ENCODE measurements at places on chromosomes 13 and 19. TPM values are rescaled to one million over a fixed set of nuclear protein-coding genes. Genes with fewer than 3 reads are reported as not detected.
A peak's percentile ranks its signal among the peaks of the same experiment; 100 is the strongest.

Gene LCP1
- total RNA-seq: 14.1 TPM

Gene APOE
- 24.1 TPM for total RNA-seq

Gene MCEMP1
- 0.60 TPM for total RNA-seq

Gene CEACAM5
- total RNA-seq: 0.19 TPM

- no peaks in the 10 kb centered on the region for H3K4me1 ChIP-seq
- DNase-seq: no peak
Measured at GRCh38 chr13:21615427-21615826, 11.5 kb upstream of the MICU2 start.

- H3K27ac ChIP-seq: no peak overlapping the region
- H3K4me3 ChIP-seq: no peak overlapping the region
- no peak for DNase-seq
- H3K27me3 ChIP-seq: peaks cover 13% of the 10 kb centered on the region
Measured at GRCh38 chr19:28631961-28632360, 581.0 kb downstream of the UQCRFS1 start.

DNA sequence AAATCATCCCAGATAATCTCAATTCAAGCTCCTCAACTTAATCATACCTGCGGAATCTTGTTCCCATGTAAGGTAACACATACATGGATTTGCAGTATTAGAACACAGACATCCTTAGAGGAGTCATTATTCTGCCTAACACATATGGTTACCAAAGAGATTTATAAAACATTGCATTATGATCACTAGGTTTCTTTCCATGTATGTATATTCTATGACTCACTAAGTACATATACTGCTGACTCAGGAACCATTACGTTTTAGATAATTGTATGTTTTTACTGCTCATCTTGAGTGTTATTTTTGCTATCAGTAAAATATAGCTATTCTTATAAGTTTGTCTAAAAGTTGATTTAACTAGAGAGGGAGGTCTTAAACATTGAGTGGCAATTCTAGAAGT, 182.9 kb downstream of the SLITRK6 start:
- no peak overlapping the region for H3K4me3 ChIP-seq
- no peaks in the 10 kb centered on the region for H3K27me3 ChIP-seq
- H3K27ac ChIP-seq: no peak overlapping the region
- H3K4me1 ChIP-seq: no peaks in the 10 kb centered on the region
- no peak for DNase-seq

GRCh38 chr13:52842441-52842840, 6.0 kb downstream of the PCDH8 start:
- no peak overlapping the region for H3K27ac ChIP-seq
- H3K4me3 ChIP-seq: no peak overlapping the region
- no peaks in the 10 kb centered on the region for H3K36me3 ChIP-seq
- peaks cover 99% of the 10 kb centered on the region for H3K27me3 ChIP-seq
- H3K4me1 ChIP-seq: peaks cover 21% of the 10 kb centered on the region

DNA sequence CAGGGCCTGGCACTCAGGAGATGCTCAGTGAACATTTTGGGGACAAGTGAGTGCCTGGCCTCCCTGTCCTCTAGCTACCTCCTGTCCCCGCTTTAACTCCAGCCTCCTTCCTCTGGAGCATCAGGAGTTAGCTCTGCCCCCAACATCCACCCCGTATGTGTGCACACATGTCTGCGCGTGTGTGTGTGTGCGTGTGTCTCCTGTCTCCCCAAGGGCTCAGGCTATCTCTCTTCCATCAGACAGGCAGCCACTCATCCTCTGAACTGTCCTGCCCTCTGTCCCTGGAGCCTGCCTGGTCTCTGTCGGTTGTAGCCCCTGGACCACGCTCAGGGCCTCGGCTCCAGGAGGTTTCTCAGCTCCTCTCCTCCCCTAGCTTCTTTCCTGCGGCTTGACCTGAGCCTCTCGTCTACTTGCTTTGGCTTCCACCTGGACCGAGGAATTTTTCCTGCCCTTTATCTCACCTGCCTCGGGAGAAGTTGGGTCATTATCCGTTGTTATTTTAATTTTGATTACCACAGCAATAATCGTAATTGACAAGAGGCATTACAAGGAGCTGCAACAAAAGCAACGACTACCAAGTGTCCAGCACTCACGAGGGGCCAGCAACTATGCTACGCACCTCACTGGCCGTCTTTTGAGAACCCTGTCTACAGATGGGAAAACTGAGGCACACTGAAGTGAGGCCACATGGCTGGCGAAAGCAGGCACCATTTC, 32.0 kb upstream of the ASF1B start:
- H3K4me1 ChIP-seq: peaks cover 22% of the 10 kb centered on the region
- no peak for DNase-seq
- no peaks in the 10 kb centered on the region for H3K27me3 ChIP-seq
- peak overlapping the region; percentile 67 for H3K27ac ChIP-seq
- peak overlapping the region; percentile 41 for H3K4me3 ChIP-seq
- peaks cover 36% of the 10 kb centered on the region for H3K36me3 ChIP-seq

DNA sequence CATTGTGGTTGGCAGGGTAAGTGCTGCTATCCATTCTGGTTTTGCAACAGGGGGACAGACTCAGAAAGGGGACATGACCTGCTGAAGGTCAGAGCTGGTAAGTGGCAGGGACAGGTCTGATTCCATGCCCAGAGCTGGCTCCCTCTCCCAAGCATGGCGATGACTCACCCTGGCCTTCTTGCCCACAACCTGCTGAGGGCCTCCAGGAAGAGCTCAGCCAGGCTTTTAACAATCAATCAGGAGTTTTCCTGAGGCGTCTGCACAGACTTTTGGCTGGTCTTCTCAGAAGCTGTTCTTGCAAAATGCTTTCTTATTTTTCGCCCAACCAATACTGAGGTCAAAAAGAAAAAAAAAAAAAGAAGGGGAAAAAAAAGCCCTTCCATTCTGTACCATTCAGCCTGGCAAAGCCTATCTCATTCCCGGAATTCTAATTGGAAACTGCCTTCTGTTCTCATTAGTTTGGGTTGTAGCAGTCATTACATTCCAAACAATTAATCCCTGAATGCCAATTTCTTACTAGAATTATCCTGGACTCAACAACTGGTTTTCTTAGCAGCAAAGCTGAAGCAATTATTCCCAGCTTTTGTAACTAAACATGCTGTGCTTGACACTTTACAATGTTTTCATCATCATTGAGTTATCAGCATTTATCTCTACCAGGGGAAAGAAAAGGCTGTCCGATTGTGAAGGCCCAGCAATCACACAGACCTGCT, 17.7 kb downstream of the SIAH3 start:
- H3K36me3 ChIP-seq: no peaks in the 10 kb centered on the region
- H3K27me3 ChIP-seq: no peaks in the 10 kb centered on the region
- H3K27ac ChIP-seq: peak overlapping the region; percentile 37
- peak; percentile 35 for DNase-seq

- peak overlapping the region; percentile 63 for H3K4me3 ChIP-seq
- H3K27me3 ChIP-seq: peaks cover 42% of the 10 kb centered on the region
- H3K36me3 ChIP-seq: no peaks in the 10 kb centered on the region
- no peak overlapping the region for H3K27ac ChIP-seq
Measured at GRCh38 chr19:17447704-17448130, 751 bp downstream of the TMEM221 start.

GRCh38 chr13:27972478-27972820, 3.3 kb upstream of the CDX2 start:
- no peak for DNase-seq
- H3K4me3 ChIP-seq: no peak overlapping the region
- no peaks in the 10 kb centered on the region for H3K36me3 ChIP-seq
- peaks cover 23% of the 10 kb centered on the region for H3K4me1 ChIP-seq

DNA sequence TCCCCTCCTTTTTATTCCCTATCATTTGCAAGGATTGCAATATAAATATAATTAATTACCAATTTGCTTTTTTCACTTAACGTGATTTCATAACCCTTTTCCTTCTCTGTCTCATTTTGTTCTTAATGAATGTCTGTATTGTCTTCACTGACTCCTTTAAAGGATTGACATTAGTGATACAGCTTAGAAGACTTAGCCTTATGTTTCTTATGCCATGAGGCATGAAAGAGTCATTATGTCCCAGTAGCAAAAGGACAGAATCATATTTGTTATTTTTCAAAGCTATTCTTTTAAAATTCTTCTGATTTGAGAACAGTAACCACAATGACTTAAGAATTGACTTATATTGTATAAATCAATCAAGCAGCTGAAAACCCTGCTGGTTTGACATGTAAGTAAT, 26.2 kb downstream of the SLC10A2 start:
- no peaks in the 10 kb centered on the region for H3K36me3 ChIP-seq
- H3K4me1 ChIP-seq: no peaks in the 10 kb centered on the region
- no peak for DNase-seq
- H3K27ac ChIP-seq: no peak overlapping the region
- no peaks in the 10 kb centered on the region for H3K27me3 ChIP-seq
